Kidney epithelial cell (primary cell): ENCODE measurements at places on chromosomes 13 and 19. TPM values are rescaled to one million over a fixed set of nuclear protein-coding genes. Genes with fewer than 3 reads are reported as not detected.

- no peak for DNase-seq
Observed at GRCh38 chr13:43002021-43002420, 10.0 kb upstream of the EPSTI1 start.

- no peak for DNase-seq
Observed at GRCh38 chr13:30585748-30586262, 31.9 kb upstream of the USPL1 start.

- DNase-seq, result no peak
Observed at GRCh38 chr19:44734357-44734756, 14.2 kb upstream of the BCL3 start.

DNA sequence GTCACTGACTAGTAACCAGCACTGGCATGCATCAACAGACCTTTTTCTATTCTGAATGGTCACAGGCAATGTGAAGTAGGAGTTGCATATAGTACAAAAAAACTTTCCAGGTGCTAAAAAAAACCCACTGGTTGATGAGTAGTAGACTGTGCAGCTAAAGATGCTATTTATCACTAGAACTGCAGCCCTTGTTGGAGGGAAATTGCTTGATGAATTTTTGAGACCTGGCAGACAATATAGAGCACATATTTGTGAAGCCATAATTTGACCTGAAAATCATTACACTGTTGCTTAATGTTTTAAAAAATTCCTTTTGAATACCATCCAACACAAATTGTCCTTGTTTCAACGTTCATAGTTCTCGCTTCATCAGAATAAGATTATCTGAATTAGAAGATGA is 441.0 kb downstream of the KLF12 start:
- DNase-seq, result no peak

- no peak for DNase-seq
Observed at GRCh38 chr19:35011737-35012682, 11.9 kb downstream of the GRAMD1A start.

Gene ELAVL1
- 62.3 and 65.9 TPM in 2 replicates for total RNA-seq

Gene CACNG7
- total RNA-seq, result not detected in 2 replicates

- no peak for DNase-seq
Observed at GRCh38 chr13:84654654-84655275, 772.5 kb upstream of the SLITRK1 start.

Gene ZNF444
- total RNA-seq, result 35.9 and 40.0 TPM in 2 replicates

Gene SCEL
- 9.3 and 14.7 TPM in 2 replicates for total RNA-seq

DNA sequence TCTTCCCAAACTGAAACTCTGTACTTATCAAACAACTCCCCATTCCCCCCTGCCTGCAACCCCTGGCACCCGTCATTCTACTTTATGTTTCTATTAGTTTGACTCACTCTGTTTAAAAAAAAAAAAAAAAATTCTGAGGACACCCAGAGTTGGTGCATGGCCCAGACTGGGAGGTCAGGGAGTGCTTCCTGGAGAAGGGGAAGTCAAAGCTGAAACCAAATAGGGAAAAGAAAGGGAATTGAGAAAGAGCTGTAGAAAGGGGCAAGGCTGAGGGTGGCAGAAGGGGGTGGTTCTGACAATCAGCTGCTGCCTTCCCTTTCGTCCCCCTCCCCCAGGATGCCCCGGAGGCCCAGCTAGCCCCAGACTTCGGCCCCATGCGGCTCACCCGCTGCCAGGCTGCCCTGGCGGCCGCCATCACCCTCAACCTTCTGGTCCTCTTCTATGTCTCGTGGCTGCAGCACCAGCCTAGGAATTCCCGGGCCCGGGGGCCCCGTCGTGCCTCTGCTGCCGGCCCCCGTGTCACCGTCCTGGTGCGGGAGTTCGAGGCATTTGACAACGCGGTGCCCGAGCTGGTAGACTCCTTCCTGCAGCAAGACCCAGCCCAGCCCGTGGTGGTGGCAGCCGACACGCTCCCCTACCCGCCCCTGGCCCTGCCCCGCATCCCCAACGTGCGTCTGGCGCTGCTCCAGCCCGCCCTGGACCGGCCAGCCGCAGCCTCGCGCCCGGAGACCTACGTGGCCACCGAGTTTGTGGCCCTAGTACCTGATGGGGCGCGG is 9.0 kb upstream of the STRN4 start:
- DNase-seq, result no peak

DNA sequence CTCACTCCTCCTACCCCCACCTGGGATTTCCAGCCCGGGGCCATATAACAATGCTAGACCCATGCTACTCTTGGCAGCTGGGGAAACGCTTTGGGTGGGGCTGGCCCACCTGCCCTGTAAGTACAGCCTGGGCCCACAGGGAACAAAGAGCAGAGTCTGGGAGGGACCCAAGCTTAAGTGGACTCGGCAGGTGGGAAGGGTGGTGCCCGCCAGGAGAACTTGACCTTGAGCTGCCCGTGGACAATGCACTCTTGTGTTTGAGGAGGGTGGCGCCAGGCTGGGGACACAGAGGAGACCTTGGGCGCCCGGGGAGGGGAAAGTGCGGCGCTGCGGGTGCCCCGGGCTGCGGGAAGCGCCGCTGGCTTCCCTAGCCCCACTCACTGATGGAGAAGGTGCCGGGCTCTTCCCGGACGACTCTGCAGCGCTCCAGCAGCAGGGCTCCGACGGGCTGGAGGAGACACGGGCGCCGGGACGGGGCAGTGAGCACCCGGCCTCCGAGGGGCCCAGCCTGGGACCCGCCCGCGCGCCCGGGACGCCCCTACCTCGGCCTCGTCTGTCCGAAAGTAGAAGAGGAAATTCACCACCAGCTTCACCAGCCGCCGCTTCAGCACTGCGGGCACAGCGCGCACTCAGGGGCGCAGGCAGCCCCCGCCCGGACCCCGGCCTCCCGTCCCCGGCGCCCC is 607 bp downstream of the PLEKHJ1 start:
- DNase-seq, result no peak

GRCh38 chr19:4578552-4579248 is 19.2 kb upstream of the SEMA6B start:
- no peak for DNase-seq

Gene LRRC8E
- 11.6 and 15.1 TPM in 2 replicates for total RNA-seq

Gene ZNF91
- total RNA-seq, result 38.5 TPM in 2 replicates

DNA sequence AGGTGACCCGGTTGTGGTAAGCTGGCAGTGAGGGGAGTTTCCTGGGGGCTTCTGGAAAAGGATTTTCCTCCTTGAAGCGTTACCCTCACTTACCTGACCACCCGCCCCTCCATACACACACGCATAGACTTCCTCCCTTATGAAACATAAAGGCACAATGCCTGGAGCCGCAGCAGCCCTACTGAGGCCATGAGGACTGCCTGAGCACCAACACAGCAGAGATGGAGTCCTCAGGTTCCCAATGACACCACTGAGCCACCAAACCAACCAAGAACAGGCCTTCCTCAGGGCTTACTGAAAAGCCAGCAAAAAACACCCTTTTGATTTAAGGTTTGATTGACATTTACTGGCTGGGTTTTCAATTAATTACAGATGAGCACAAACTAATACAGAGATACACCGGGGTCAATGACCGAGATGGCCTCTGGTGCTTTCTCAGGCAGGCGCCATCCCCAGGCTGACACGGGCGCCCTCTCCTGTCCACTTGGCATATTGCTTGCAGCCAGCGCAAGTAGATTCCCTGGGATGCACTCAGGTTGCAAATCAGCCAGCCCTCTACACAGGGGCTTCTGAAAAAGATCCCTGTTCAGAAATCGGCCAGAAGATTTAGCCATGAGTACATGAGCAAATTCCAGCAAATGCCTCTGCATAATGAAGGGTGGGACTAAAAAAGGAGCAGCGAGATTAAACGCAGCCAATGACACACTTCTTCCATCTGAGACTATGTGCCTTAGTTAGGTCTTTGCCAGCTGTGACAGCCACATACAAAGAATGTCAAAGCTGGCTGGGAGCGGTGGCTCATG is 14.8 kb downstream of the OPA3 start:
- DNase-seq, result no peak

Gene CTXN1
- total RNA-seq, result 15.7 and 16.1 TPM in 2 replicates

DNA sequence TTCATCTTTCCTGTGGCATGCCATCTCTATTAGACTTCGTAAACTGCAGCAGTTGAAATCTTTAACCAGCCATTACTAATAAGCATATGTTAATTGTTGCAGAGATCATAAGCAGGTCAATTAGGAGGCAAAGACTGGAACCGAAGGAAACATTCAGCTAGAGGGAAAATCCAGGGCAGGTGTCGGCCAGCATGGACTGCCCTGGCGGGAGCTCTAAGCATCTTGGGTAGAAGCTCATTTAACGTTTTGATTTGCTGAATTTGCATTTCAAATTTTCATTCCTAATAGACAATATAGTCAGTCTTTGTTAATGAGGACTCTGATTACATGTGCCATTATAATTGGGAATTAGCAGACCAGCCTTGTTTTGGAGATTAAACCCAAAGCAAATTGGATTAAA is 238.6 kb downstream of the POU4F1 start:
- DNase-seq, result no peak

GRCh38 chr19:10266706-10267105 is 4.2 kb upstream of the ICAM1 start:
- DNase-seq, result no peak

Gene NXNL1
- not detected in 2 replicates for total RNA-seq

- DNase-seq, result no peak
Observed at GRCh38 chr19:20558011-20558410, 7.6 kb downstream of the ZNF737 start.

DNA sequence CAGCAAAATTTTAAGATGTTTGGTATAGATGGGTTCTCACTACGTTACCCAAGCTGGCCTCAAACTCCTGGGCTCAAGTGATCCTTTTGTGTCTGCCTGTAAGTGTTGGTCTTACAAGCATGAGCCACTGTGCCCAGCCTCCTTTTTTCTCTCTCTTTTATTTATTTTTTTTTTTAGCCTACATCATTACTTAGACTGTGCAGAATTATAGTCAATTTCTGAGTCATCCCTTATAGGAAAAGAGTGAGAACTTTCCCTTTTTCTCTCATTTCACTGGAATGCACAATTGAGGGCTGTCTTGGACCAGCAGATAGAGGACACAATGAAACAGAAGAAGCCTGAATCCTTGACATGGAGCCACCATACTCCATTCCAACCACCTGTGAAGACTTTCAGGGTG is 13.3 kb downstream of the TSKS start:
- no peak for DNase-seq

DNA sequence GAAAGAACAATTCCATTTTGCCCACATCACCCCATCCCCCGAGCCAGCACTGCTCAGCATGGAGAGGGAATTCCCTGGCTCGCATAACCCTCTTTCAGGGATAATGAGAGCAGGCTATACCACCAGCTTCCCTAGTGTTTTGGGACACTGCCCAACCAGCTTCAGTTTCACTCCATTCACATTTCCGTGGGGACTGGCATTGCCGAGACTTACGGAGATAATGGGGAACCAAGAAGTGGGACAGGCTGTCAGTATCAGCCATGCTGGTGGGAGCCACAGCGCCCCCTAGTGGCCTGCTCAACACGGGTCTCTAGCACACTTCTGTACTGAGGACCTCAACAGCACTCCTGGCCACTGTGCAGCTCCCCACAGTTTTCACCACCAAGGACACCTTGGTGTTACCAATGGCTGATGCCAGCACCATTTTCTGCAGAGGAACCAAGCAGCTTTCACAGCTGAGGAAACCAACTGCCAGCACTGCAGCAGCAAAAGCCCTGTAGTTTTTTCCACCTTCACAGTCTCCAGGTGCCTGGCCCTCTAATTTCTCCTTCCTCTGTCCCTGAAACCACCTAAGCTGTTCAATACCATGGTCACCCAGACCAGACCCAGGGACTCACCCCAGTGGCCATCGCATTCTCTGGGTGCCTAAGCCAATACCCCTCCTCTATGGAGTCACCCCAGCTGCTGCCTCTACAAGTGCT is 23.7 kb downstream of the SLC6A16 start:
- peak; percentile 1 for DNase-seq

GRCh38 chr13:111534751-111535522 is 214.5 kb downstream of the TEX29 start:
- no peak for DNase-seq

Gene GNG8
- total RNA-seq, result not detected in 2 replicates

DNA sequence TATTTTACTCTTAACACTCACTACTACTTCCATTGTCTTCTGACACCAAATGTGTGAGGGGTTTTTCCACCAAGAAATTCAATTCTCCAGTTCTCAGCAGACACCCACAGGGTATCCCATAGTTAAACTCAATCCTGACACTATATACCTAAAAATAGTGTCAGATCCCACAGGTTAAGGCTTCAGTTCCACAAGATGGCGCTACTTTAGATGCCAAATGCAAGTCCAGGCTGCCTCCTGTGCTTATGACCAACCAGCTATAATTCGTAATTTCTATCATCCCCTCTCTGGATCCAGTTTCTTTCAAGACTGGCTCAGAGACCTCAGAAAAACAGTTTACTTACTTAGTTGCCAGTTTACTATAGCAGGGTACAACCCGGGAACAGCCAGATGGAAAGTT is 1146.2 kb upstream of the SPRY2 start:
- DNase-seq, result peak; percentile 10

- no peak for DNase-seq
Observed at GRCh38 chr19:38044267-38045111, 137.5 kb downstream of the SIPA1L3 start.

Gene ANKLE1
- total RNA-seq, result 0.17 and 0.55 TPM in 2 replicates

GRCh38 chr19:43809762-43810696 is 7.8 kb upstream of the LYPD5 start:
- DNase-seq, result no peak

DNA sequence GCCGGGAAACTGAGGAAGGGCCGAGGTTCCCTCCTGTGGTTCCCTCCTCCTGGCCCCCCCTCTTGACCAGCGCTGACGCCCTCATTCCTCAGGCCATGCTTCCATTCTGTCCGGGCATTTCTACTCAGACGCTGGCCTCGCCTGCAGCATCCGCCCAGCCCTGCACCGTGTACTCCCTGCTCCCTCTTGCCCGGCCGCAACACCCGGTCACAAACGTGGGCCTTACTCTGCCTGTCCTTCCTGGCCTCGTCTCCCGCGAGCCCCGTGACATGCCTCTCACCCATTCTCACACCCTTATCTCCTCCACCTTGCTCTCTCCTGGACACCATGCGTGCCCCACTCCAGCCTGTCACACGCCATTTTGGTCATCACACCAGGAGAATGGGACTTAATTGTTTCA is 11.3 kb downstream of the HDGFL2 start:
- DNase-seq, result no peak

DNA sequence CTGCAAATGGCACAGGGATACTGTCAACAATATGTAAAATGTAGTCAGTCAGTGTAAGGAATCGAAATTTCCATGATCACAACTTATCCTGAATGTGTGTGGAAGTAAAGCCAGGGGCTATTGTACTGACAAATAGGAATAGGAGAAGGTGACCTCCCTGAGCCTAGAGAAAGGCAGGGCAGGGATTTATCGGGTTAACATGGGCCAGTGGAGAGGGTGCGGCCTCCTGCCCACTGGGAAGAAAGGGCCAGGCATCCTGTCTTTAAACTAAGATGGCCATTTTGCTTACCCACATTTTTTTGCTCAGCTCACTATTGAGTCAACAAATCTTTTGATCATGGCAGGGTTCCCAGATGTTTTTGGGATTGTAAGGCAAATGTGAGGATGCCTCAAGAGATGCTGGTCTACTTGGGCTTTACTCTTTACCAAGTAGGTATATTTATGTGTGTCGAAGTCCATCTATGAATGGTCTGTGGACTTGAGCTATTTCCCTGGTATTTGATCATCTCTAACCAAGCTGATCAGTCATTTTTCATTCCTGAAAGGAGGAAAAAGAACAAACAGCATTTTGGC is 116.6 kb upstream of the RNF113B start:
- no peak for DNase-seq

Gene NRTN
- 0.14 and 1.0 TPM in 2 replicates for total RNA-seq

Gene GRAMD1A
- 88.0 and 104 TPM in 2 replicates for total RNA-seq
